CD8-positive, alpha-beta memory T cell (primary cell): ENCODE measurements at places on chromosomes 5 and 9.
A peak's percentile ranks its signal among the peaks of the same experiment; 100 is the strongest.

- no peak for DNase-seq
Measured at GRCh38 chr9:75604661-75605060, 285.8 kb upstream of the PCSK5 start.

DNA sequence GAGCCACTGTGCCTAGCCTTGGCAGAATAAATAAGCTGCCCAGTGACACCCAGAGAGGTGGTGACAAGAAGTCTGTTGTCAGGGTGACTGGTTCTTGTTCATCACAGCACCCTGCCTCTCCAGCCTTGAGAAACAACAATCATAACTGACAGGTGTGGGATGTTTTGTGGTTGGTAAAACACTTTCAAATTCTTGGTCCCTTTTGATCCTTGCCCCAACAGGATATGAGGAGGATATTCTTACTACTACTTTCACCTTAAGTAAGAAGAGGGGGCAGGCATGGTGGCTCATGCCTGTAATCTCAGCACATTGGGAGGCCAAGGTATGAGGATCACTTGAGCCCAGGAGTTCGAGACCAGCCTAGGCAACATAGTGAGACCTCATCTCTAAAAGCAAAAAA, 14.2 kb upstream of the FRRS1L start:
- no peak for DNase-seq

- DNase-seq, result no peak
Measured at GRCh38 chr5:53397141-53397757, 83.2 kb upstream of the FST start.

GRCh38 chr5:74639807-74640449, 600 bp downstream of the ENC1 start:
- DNase-seq, result peak; percentile 26

- no peak for DNase-seq
Measured at GRCh38 chr9:21121595-21122251, 19.9 kb downstream of the IFNW1 start.

DNA sequence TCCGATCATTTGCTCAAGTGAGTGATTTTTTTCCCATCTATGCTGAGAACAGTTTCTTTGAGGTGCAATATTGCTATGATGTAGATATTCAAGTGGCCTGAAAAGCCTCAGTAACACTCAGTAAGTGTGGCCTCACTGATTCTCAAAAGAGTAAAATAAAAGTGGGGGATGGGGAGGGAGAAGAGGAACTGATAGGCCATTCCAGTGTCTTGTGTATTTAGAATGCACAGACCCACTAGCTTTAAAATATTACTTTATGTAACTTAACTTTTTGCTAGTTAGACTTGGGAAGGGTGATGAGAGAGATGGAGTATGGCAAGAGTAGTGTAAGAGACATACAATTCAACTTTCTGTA, 79.5 kb upstream of the ZNF608 start:
- no peak for DNase-seq

DNA sequence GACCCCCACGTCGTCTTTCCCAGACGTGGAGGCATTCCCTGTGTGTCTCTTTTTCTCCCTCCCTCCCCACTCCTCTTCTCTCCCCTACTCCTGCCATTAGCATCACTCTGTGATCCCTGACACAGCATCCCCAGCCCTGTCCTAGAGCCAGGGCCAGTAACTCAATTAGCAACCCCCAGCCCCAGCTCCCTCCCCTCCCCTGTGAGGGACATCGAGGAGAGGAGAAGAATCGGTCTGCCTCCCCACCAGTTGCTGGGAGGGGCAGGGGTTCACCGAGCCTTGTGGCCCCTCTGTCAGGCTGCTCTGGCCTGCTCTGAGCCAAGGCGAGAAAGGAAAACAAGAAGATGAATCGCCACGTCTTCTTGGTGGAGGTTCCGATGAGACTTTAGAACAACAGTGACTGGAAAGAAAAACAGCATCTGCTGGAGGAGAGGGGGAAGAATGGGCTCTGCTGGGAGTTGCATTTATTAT, 123.1 kb downstream of the PAPPA start:
- DNase-seq, result no peak

DNA sequence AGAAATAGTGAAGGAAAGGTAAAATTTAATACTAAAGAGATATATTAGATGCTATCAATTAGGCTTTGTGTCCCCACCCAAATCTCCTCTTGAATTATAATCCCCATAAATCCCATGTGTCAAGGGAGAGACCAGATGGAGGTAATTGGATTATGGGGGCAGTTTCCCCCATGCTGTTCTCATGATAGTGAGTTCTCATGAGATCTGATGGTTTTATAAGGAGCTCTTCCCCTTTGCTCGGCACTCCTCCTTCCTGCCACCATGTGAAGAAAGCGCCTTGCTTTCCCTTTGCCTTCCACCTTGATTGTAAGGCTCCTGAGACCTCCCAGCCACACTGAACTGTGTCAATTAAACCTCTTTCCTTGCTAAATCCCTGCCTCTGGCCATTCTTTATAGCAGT, 697.0 kb upstream of the RGMB start:
- no peak for DNase-seq

DNA sequence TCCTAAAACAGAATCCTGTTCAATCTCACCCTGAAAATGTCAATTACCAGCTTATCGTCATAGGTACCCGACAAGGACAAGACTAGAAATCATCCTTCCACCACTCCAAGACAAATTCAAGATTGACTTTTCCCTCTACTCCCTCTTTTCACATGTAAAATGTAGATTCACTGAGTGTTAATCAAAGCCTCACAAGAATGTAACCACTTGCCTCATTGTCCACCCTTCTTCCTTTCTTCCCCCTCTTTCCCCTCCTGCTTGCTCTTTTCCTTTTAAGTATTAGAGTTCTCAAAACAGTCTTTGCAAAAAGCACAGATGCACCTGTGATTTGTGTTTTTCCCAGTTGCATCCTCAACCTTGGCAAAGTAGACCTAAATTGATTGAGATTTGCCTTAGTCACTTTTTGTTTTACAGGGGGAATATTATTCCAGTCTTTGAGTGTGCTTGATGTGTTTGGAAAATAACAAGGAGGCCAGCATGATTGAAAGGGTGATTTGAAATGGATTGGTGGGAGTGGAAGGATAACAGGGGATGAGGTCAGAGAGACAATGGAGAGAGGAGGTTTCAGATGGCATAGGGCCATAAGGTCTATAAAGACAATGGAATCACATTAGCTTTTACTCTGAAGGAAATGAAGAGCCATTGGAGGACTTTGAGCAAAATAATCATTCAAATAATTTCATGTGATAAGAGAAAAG, 231.3 kb upstream of the TYRP1 start:
- DNase-seq, result no peak

- DNase-seq, result no peak
Measured at GRCh38 chr5:428219-428618, 14.8 kb upstream of the EXOC3 start.

DNA sequence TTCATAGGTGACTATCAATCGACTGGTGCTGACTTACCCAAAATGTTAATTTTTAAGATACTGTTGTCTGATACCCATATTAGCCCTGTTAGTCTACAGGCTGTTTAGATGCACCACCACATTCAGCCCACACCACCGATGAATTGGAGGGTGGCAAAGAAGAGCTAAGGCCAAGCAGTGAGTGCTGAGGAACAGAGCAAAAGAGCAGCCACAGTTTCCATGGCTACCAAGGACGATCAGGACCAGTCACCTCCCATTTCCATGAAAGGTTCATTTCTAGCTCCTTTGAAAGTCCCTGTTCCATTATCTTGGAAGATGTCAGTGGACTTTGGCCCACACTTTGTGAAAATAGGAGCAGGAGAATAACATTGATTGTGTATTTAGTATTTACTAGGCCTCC, 362.9 kb downstream of the TRIM32 start:
- no peak for DNase-seq

GRCh38 chr5:116930616-116931015, 356.0 kb upstream of the SEMA6A start:
- no peak for DNase-seq

- DNase-seq, result no peak
Measured at GRCh38 chr9:130149654-130150286, 22.4 kb upstream of the NCS1 start.

GRCh38 chr9:8374471-8374870, 574.9 kb upstream of the DMAC1 start:
- DNase-seq, result no peak

DNA sequence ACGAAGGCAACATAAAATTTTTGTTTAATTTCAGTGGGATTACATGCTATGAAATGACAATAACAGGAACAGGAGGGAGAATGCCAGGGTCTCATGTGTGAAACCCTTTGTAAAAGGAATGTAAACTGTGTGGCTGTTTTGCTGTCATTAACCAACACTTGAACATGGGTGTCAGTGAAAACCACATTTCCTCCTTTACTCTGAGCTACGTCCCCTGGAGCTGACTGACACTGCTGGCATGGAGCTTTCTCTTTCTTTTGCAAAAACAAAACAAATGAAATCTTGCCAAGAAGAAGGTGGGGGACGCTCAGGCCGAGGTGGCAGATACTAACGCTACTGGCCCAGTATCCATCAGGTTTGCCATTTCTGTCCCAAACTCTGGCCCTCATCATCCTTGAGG, 121.4 kb downstream of the DMRT2 start:
- DNase-seq, result no peak

DNA sequence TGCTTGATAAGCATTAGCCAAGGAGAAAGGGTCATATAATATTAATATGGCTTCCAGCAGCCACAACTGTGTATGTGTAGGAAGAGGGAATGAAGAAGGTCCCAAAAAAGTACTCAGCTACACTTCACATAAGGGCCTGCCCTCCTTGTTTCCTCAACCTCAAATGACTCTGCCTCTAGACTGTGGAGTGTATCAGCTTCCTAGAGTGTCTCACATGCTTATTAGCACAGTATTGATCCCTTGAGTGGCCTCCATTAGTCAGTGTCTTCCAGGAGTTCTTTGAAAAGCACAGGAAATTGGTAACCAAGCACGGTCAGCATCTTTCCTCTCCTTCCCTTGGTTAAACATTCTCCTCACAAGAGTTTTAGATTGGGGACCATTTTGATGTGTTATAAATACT, 190.4 kb upstream of the ATP10B start:
- DNase-seq, result no peak

DNA sequence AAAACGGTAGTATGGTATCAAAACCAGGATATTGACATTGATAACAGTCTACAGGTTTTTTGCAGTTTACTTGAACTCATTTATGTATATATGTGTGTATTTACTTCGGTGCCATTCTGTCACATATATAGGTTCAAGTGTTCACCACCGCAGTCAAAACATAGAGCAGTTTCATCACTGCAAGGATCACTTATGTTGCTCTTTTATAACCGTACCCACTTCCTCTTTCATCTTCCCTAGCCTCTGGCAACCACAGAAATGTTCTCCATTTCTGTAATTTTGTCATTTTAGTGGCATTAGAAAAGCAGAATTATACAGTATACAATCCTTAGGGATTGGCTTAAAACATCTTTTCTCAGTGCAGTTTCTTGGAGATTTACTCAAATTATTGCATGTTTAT, 90.3 kb downstream of the SH3GL2 start:
- DNase-seq, result no peak

- no peak for DNase-seq
Measured at GRCh38 chr9:1979741-1980367, 35.3 kb upstream of the SMARCA2 start.

- DNase-seq, result no peak
Measured at GRCh38 chr5:172059661-172060100, 53.2 kb upstream of the FBXW11 start.

- no peak for DNase-seq
Measured at GRCh38 chr9:98774746-98775145, 21.6 kb downstream of the ANKS6 start.

DNA sequence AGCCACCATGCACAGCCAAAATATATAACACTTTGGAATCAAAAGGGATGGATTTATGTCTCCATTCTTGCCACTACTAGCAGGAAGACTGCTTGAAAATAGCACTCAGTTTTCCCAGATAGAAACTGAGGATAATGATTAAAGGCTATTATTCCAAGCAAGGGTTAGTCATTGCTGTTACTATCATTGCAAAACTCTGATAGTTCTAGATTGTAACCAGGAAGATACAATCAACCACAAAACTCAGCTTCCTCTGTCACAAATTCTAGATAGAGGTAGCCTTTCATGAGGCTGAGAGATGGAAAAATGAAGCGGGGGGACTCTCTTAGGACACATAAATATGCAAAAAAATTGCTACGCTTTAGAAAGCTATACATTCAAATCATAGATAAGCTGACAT, 3.1 kb downstream of the ANXA1 start:
- DNase-seq, result peak; percentile 58

DNA sequence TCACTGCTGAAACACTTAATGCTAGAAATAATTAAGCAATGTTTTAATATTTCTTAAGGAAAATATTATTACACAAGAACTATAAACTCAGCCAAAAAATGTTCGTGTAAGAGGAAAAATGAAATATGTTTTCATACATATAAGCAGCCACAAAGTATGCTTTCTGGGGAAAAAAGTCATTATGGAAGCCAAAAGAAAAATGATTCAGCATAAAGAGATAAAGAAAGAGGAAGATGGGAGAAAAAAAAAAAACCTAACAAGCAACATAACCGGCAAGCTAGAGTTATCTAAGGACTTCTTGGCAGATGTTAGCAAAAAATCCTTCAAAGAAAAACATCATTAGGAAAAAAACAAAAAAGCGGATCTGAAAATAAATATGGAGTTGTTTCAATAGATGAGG, 179.1 kb downstream of the MUSK start:
- DNase-seq, result no peak

DNA sequence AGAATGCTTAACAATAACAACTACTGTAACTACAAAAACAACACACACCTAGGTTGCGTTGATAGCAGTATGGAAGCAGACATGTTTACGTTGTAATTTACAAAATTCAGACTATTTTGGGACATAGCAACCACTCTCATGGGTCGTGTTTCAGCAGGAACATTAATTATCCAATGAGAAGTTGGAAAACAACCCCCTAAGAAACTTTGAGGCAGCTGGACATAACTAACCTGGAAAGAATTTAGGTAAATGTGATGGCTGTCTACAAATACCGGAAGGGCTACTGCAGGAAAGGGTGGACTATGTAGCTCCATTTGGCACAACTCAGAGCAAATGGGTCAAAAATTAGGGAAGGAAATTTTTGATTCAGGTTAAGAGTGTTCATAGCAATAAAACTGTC, 409.3 kb downstream of the ADGRV1 start:
- DNase-seq, result no peak

- no peak for DNase-seq
Measured at GRCh38 chr5:147479444-147479843, 30.4 kb downstream of the DPYSL3 start.

DNA sequence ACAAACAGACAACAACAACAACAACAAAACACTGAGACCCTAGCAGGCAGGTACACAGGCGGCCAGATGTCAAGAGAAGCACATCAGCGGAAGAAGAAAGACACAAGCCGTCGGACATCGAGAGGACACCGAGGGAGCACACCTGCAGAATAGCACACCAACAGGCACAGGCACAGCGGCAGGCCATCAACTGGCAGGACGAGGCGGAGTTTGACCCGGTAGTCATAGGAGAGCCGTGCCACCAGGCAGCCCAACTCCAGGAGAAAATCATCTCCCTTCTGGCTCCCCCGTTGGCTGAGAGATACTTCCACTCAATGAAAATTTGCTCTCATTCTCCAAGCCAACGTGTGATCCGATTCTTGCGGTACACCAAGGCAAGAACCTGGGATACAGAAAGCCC, 352.1 kb upstream of the IZUMO3 start:
- no peak for DNase-seq

- no peak for DNase-seq
Measured at GRCh38 chr5:95261437-95262175, 23.3 kb downstream of the MCTP1 start.

- no peak for DNase-seq
Measured at GRCh38 chr5:123217173-123217572, 128.1 kb downstream of the PRDM6 start.

GRCh38 chr5:175201393-175201792, 242.6 kb downstream of the DRD1 start:
- no peak for DNase-seq

- no peak for DNase-seq
Measured at GRCh38 chr9:71986900-71987299, 73.5 kb downstream of the C9orf57 start.
